ENCODE measurements at places on chromosomes 7 and 10.

DNA sequence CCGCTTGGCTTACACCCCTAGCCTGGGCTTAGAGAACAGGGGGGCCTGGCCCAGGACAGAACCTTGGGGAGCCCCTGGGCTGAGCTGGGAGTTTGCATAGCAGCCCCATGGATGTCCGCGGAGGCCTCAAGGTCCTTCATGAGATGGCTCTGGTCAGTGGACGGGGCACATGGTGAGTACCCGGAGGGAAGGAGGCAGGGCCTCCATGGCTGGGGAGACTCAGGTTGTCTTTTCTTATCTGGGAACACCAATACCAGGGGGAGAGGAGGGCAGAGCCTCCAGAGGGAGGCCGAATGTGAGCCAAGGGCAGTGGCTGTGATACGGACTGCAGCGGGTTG lies 64.8 kb downstream of the GLRX3 start:
- DNase-seq = no peak

GRCh38 chr7:44750921-44751571 lies 2.4 kb downstream of the ZMIZ2 start:
- peak; percentile 39 for DNase-seq

DNA sequence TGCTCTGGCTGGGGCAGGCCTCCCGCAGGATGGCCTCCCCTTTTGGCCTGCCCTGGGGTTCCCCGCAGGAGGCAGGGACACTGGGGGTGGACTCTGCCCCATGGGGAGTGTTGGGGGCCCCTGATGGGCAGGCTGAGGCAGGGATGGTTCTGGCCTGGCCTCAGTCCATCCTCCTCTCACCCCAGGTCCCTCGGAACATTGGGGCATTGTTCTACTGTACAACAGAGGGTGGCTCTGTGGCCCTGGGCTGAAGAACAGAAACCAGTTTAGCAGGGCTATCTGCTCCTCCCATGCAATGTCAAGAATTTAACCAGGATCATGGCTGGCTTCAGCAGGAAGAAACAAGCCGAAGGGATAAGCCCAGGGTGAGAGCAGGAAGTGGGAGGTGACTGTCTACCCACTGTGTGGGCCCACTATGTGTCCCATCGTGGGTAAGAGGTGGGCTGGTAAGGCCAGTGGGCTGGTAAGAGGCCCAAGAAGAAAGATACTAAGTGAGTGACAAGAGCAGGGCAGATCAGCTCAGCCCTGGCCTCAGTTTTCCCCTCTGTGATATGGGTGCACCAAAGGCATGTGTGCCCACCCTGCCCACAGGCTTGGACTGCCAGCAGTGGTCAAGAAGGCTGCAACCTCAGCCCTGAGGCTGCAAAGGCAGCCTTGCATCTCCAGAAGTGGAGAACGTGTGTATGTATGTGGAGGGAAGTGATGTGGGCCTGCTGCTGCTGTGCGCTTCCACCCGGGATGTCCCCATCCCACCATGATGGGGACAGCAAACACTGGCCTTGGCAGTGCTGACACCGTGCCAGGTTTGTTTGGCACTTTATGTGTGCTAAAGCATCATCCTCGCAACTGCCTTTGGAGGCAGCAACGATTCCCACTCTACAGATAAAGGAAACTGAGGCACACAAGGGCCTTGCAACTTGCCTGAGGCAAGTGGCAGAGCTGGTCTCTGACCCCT lies 138.9 kb downstream of the SH3PXD2A start:
- DNase-seq = no peak

- no peak for DNase-seq
These were observed 340.9 kb upstream of the MEOX2 start for GRCh38 chr7:16027396-16027795.

DNA sequence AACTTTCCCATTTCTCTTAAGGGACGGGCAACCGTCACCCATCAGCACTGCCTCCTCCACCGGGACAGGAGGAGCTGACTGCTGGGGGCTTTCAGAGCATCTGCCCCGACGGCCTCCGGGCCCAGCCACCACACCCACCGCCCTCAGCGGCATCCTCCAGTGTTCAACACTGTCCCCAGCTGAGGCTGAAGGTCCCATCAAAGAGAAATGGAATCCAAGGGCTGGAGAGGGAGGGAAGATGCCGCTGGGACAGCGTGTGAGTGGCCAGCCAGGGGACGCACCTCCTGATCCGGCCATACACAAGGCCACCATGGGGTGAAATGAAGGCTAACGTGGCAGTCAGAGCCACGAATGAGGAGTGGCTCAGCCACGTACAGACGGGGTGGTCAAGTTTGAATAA lies 153.6 kb upstream of the PPP2R2D start:
- DNase-seq = no peak

- peak; percentile 2 for DNase-seq
These were observed 123.6 kb downstream of the CCSER2 start for GRCh38 chr10:84452003-84452402.

GRCh38 chr10:44902941-44903545 lies 8.1 kb upstream of the TMEM72 start:
- peak; percentile 78 for DNase-seq

DNA sequence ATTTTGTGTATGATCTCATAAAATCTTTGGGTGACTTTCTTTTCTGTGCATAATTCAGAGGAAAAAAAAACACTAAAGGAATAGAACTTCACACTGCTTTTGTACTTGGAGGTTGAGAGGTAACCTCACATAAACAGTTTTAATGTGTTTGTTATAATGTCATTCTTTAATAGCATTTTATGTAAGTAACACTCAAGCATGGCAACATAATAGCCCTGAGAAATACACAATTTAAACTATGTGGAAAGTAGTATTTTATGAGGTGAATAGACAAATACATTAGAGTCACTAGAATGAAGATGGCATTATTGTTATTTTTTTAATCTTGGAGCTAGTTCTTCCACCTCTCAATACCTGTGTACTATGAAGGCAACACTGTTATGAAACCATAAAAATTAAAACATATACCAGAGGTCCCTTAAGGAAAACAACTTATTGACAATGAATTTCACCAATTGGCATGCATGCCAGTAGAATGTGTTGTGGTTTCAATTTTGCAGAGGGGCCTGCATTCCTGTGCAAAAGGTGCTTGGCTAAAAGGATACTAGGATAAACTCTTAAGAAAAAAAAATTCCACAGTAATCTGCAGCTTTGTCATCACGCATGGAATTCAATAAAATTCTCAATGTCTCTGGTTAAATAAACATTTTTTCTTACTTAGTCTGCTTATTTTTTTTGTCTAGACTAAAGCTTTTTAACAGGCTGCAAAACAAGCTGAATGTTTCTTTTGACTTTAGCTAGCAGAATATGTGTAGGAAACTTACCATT lies 102.5 kb downstream of the CD36 start:
- peak; percentile 93 for DNase-seq

- DNase-seq = peak; percentile 87
These were observed 682.5 kb downstream of the LRMDA start for GRCh38 chr10:76113952-76114351.

- peak; percentile 52 for DNase-seq
These were observed at the start of gene CDK14 for GRCh38 chr7:90595801-90596670. Gene CDK14 (plus strand): TSS chr7:90596321. CDS start chr7:90596628, 307 bp downstream.

- DNase-seq = no peak
These were observed 85.0 kb downstream of the PTN start for GRCh38 chr7:137258552-137258951.

GRCh38 chr10:129404091-129404490 lies 63.0 kb upstream of the MGMT start:
- DNase-seq = no peak

DNA sequence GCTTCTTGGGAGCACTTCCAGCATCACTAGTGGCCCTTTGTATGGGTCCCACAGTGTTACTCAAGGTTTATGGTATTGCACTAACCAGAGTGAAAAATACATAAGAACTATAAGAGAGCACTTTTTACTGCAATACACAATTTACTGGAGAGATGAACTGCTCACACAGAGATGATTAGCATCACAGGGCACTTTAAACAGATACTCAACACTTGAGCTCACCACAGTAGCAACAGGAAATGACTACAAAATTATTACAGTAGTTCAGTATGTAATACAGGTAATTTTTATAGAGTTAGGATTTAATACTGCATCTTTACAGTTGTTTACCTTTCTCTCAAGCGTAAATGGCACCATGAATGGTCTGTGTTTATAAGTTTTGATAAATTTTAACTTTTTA lies 68.2 kb upstream of the CDK1 start:
- DNase-seq = no peak

GRCh38 chr10:33938001-33938400 lies 603.5 kb upstream of the NRP1 start:
- DNase-seq = no peak

- DNase-seq = no peak
These were observed 86.1 kb downstream of the VOPP1 start for GRCh38 chr7:55486192-55486590.

DNA sequence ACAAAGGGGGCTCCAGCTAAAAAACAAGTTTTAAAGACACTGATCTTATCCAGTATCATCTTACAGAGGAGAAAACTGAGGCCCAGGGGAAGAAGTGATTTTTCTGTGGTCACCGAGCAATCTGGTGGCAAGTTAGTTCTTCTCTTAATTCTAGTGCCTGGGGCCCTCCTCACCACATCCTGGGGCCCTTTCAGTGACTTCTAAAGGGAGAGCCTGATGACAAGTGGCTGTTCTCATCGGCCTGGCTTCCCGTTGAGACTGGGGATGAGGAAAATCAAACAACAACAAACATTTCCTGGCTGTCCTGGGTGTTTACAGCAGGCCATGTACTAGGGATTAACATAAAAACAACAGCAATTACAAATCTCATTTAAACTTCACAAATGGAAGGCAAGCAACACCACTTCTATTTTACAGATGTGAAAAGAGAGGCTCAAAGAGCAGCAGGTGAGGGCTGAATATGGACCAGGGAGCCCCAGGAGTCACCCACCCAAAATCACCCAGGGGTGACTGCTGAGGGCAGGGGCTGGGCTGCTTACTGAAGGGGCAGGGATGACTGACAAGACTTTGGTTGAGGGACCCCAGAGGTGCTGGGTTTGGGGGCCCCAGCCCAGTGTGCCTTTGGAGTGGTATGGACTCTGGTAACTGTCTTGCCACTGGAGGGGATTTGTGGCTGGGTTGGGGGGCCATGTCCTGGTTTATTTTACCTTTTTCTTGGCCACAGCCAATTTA lies 24.7 kb upstream of the MTPAP start:
- DNase-seq = peak; percentile 10

- peak; percentile 20 for DNase-seq
These were observed 21.9 kb upstream of the VSIR start for GRCh38 chr10:71795248-71795647.

DNA sequence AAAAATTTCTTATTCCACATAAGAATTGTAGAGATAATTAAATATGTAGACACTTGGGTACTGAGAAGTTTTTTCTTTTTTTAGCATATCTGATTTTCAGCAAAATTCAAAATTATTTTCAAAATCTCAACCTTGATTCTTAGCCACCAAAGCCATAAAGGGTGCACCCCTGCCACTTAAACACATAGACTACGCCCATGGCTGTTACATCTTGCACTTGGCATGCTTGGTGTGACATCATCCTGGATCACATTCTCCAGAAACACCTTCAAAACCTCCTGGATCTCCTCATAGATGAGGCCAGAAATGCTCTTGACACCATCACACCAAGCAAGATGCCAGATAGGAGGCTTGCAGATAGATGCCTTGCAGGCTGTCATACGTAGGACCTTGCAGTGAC lies 89.1 kb upstream of the KLF14 start:
- DNase-seq = no peak

- no peak for DNase-seq
These were observed 68.5 kb downstream of the CXCL12 start for GRCh38 chr10:44316187-44316921.

DNA sequence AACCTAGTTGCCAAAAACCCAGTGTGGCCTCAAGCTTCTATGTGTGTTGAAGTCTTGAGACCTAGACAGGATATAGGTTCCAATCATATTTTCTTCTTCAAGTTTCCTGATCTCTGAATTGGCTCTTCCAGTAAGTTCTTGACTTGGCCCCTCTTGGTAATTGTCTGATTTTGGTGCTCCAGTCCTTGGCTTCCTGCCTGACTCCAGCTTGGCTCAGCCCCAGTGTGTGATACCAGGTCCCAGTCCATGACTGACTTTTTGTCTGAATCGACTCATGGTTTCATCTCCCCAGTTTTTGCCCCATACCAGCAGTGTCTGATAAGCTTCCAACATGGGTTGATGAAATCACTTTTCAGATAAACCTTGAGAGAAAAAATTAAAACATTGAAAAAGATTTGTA lies 72.3 kb downstream of the FAS start:
- DNase-seq = peak; percentile 35

Data from M059J (cell line).